ENCODE measurements at places on chromosomes 2 and 18.

DNA sequence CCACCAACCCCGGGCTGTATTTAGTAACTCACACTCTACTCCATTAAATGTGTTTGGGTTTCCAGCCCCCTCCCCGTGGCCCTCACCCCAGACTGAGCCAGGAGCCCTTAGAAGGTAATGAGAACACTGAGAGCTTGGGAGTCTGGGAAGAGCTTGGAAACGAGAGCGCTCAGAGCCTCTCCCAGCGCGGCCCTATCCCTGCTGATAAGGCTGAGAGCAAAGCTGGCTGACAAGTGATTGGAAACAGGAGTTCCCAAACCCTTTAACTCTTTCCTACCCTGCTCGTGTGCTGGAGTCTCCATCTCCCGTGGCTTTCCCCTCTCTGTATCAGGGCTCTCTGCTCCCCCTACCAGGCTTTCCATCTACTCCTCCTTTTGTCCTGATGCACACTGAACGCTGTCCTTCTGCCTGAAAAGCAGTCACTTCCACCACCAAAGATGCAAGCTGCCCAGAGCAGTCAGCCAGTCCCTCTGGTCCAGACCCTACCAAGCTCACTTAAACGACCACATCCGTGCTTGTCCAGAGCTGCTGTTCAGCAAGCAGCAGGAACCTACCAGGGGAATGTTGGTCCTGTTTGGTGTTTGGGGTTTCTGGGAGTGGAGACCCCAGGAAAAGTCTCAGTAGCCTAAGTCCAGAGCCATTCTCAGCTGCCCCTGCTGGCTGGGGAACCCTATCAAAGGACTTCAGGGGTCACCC, 100.0 kb upstream of the PKDCC start:
- DNase-seq: no peak

DNA sequence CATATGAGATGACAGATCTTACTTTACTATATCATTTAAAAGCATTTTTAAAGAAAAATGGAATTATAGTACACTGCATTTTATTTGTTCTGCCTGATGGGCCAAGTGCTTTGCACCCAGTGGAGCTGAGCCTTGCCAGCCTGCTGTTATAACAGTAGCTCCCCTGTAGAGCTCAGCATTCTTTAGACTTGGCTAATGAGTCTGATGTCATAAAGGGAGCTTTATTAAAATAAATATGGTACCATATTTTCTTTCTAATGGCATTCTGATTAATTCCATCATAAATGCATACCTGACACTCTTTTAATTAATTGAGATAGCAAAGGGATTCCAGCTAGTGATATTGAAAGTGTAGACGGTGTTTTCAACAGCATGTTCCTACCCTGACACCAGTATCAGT, 40.7 kb downstream of the PARD3B start:
- no peak for DNase-seq

- DNase-seq: no peak
Measured at GRCh38 chr18:44594799-44595467, 85.8 kb upstream of the SETBP1 start.

GRCh38 chr18:52496426-52496825, 156.4 kb downstream of the DCC start:
- DNase-seq: no peak

DNA sequence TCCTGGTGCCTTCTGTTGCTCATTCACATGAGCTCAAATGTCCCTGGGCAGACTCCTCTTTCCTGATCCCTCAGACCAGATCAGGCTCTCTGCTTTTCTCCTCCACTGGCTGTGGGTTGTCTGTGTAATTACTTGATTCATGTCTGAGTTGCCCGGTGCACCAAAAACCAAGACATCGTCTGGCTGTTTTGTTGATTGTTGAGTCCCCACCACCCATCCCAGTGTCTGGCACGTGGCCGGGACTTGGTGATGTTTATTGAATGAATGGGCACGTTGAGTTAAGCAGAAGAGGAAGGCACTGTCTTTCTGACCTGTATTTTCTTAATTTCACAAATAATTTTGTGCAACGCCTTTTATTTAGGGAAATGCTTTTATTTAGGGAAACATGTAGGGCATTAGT, 499.1 kb upstream of the HS6ST1 start:
- DNase-seq: no peak

DNA sequence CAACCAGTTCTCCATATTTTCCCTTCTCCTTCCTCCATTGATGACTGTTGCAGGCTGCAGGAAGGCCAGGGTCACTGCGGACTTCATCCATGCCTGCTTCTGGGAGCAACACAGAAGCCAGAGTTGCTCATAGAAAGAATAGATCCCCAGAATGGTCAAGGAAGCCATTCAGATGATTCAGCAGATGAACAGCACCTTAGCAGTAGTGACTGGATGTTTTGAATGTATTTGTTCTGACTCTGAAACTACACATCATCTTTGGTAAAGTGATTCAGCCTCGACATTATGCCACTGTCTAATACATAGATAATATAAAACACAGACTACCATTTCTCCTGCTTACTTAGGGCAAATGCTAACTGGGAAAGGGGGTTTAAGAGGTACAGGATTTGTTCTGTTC, 411.6 kb downstream of the RND3 start:
- DNase-seq: no peak

- no peak for DNase-seq
Measured at GRCh38 chr2:151437630-151438029, 27.9 kb downstream of the RIF1 start.

DNA sequence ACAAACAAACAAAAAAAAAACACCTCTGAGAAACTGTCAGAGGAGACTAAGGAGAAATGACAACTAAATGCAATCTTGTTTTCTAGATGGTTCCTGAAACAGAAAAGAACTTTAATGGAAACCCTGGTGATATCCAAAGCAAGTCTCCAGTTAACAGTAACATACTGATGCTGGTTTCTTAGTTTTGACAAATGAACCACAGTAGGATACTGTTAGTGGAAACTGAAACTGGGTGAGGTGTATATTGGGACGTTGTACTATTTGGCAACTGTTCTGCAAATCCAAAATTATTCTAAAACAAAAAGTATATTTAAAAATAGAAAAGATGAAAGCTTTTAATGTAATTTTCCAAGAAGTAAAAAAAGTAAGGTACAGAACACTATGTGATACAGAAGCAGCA, 11.4 kb downstream of the SESTD1 start:
- DNase-seq: no peak

DNA sequence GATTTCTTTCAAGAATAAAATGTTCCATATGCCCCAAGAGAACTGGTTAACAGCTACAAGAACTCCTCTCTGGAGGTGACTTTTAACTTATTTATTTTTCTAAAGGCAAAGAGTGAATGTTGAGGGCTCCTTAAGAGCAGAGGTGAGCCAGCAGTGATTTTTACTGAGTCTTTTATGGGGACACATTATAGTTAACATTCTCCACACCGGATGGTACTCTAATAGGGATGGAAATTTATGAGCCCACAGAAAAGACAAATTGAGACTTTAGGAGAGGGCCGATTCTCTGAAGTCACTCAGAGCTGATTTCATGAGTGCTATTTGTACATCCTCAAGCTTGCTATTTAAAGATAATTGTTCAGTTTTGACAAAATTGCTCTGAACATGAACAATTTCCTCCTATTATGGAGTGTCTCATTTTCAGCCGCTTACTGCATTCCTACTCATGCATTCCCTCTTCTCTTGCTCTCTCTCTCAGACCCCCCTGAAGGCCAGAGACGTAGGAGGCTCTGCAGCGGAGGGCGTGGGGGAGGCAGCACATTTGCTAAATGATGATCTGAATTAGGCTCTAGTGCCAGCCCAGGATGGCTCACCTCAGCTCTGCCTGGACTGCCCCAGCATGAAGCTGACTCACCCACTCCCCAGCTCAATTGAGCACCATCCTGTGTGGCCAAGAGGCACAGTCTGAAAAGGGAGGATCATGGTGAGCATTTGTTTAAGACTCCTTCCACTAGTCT, 5.9 kb upstream of the RPL37A start:
- no peak for DNase-seq

- DNase-seq: no peak
Measured at GRCh38 chr18:47817795-47818077, 112.7 kb downstream of the SMAD2 start.

DNA sequence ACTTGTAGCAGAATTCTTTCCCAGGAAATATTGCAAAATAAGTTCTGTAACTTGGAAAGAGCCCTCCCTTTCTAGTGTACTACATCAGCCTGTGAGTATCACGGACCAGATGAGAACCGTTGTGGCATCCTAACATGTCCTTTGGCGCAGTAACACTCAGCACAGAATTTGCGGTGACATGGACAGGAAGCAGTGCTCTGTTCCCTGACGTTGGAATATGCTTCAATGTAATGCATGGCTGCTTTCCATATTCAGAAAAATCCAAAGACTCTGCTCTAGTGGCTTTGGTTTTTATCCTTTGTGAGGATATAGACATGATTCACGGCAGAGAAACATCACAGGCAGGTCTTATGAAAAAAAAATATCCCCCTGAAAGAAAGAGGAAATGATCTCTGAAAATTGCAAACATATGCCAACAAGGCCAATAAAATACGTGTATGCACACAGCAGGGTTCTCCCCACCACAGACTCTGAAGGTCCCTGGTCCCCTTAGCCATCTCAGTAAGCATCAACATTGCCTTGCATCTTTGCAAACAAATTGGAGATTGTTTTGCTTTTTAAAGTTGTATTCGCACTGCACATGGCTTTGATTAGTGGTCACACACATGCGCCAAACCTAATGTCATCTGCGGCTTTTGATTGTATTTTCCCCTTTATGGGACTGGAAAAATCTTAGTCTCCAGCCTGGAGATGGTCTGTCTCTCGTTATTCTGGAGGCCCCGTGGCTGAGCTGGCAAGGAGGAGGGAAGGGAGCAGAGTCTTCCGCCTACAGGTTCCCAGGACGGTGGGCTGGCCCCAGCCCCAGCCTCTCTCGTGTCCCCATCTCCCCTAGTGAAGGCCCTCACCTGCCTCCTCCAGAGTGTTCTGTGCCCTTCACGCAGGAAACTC, 122.9 kb downstream of the COPS8 start:
- DNase-seq: no peak

GRCh38 chr2:179974761-179975160, 32.3 kb downstream of the CWC22 start:
- DNase-seq: no peak

GRCh38 chr2:234858790-234859329, 93.0 kb upstream of the SH3BP4 start:
- no peak for DNase-seq

- no peak for DNase-seq
Measured at GRCh38 chr18:33866386-33866785, 288.4 kb downstream of the ASXL3 start.

DNA sequence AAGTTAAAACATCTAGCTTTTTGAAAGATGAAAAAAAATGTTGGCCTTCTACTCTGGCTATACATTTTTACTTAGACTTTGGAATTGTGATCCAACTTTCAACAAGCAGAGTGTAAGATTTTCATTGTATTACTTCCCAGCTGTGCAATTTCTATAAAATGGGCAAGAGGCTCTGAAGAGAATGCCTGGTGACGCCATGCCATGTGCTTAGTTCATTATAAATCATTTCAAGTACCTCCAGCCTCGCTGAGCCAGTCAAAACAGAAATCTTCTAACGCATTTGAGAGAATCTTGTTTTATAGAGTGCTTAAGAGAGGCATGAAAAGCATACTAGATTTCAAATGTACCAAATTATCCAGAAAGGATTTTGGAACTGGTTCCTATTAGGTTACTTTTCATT, 10.1 kb upstream of the STK17B start:
- DNase-seq: no peak

GRCh38 chr2:35447821-35448220, 907.8 kb upstream of the CRIM1 start:
- no peak for DNase-seq

DNA sequence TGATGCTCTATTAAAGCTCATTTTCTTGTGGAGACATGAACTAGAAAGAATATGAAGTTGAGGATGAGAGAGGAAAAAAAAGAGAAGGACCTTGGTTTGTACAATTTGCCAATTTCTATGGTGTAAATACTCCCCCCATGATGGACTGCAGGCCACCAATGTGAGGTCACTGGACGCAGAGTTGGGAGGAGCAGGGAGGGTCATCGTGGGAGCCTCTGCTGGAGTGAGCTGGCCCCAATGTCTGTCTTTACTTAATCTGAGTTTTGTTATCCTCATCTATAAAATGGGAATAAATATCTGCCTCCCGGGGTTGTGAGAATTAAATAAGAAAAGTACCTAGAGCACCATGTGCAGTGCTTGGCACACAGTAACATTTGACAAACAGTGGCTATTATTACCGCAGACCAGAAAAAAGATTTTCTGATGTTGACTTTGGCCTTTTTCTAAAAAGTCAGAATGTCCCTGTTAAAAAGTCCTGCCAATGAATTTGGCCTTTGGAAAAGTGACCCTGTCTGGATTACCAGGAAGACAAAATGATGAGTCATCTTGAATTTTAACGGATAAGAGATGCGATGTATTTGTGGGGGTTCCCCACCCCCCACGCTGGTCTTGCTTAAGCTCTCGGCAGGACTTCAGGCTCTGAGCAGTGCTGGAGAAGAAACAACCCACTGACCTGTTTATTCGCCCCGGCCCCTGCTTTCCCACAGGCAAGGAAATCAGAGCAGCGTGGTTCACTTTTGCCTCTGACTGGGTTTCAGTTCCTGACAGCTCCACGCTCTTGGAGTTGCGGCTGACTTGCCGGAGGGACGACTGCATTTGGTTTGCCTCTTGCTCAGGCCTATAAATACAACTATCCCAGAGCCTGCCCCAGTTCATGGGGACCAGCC, 50.3 kb upstream of the FOSL2 start:
- no peak for DNase-seq

- no peak for DNase-seq
Measured at GRCh38 chr2:61662990-61663389, 124.8 kb upstream of the XPO1 start.

- no peak for DNase-seq
Measured at GRCh38 chr2:66442516-66443185, 7.7 kb downstream of the MEIS1 start.

- DNase-seq: no peak
Measured at GRCh38 chr2:99088017-99088416, 53.5 kb upstream of the C2orf15 start.

- no peak for DNase-seq
Measured at GRCh38 chr2:232339121-232340081, 39.1 kb upstream of the ALPP start.
